ENCODE measurements at places on chromosomes 7 and 10. TPM values are rescaled to one million over a fixed set of nuclear protein-coding genes. Genes with fewer than 3 reads are reported as not detected.
A peak's percentile ranks its signal among the peaks of the same experiment; 100 is the strongest.

- DNase-seq = no peak
These were observed 9.9 kb upstream of the ARHGAP22 start for GRCh38 chr10:48614481-48615390.

VPS50 gene
- total RNA-seq = 19.0 TPM

GRCh38 chr10:17548770-17549169 is 68.4 kb downstream of the HACD1 start:
- no peak for DNase-seq

- no peak for DNase-seq
These were observed 72.8 kb downstream of the BICC1 start for GRCh38 chr10:58585435-58585834.

DNA sequence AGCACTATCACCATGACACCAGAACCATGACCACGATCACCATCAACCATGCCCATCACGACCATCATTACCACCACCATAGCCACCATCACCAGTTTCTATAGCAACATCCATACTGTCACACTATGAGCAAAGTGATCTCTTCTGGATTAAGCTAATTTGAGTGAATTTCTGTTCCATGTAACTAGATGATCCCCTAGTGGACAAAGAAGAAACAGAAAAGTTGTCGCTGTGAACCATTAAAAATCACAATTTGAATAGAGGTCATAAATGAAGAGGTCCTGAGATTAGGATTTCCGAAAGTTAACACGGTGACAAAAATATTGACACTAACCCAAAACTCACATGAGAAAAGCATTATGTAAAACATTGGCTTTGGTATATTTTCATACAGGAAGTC is 77.6 kb downstream of the CLRN3 start:
- DNase-seq = no peak

GRCh38 chr7:98840096-98840495 is 29.7 kb downstream of the TMEM130 start:
- DNase-seq = no peak

DNA sequence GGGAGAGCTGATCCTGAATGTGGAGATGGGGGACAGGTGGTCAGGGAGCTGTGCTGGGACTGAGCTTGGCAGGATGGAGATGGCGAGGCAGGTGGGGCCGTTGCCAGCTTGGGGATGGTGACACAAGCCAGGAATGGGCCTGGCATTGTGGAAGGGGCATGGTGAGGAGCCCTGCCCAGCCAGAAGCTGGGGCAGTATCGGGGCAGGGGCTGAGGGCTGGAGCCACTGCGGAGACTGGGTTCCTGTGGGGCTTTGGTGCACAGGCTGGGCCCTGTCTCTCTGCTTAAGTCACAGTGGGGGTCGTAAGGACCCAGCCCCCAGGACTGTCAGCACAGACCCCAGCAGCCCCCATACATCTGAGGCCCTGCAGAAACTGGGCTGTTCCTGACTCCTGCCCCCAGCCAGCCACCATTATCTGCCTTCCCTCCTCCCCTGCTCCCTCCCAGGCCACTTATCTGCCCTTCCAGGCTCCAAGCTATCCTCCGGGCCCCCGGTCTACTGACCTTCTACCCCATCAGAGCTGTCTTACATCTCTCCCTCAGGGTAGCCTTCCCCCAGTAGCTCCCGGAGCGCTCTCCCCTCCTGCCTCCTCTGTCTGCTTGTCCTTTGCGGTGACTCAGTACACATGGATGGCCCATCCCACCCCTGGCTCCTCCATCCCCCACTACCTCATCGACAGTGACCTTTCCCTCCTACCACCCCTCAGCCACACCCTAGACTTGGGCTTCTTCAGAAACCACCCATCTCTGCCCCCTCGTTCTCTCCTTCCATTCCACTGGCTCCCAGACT is 44.2 kb downstream of the PPIF start:
- no peak for DNase-seq

TDRD1 gene
- not detected for total RNA-seq

- DNase-seq = peak; percentile 63
These were observed 26.8 kb downstream of the PRPF18 start for GRCh38 chr10:13613519-13613918.

AVL9 gene
- 40.3 TPM for total RNA-seq

NEUROD6 gene
- not detected for total RNA-seq

GRCh38 chr7:27168265-27168947 is 3.1 kb upstream of the HOXA9 start:
- no peak for DNase-seq

- no peak for DNase-seq
These were observed 60.4 kb downstream of the CHST3 start for GRCh38 chr10:72024596-72024995.

ZNF736 gene
- 3.2 TPM for total RNA-seq

CYP2E1 gene
- total RNA-seq = 0.49 TPM
